GM23248 (cell line): ENCODE measurements at places on chromosomes 1 and 21. TPM values are rescaled to one million over a fixed set of nuclear protein-coding genes. Genes with fewer than 3 reads are reported as not detected.

DNA sequence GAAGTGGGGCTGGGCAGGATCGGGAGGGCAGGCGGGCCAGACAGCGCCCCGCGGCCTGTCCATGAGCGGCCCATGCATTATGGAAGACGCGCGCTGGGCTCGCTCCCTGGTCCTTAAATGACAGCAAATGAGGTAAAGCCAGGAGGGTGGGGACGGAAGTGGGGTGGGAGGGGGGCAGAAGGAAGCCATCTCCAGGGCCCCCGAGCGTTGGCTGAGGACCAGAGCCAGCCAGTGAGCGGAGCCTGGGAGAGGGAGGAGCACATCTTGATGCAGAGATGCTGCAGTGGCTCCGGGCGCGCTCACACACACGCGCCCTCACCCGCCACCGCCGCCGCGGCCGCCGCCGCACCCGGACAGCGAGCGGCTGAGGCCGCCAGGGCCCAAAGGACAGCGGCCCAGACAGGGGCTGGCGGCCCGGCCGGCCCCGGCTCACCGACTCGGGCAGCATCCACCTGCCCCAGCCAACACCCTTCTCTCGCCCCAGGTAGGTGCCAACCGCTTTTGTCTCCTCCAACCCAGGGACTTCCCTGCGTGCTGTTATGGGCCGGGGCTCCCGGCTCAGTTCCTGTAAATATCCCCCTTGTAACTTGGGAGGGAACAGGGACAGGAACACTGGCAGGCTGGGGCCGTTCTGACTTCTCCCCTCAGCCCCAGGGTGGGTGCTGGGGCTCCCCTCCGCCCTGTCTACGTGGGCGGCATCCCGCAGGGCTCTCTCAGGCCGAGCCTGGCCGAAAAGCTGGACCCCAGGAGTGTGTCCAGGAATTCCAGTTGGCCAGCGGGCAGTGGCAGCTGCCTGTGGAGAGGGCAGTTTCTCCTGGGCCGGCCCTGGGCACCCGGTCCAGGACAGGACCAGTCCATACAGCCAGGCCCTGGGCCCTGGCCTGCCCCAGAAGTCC is at the start of gene CNTN2:
TSS of gene CNTN2 (plus strand) at position 302 of the 896 bp plus-strand sequence. CDS start 9,974 bp downstream, outside the sequence.
- peak; percentile 25 for DNase-seq

- DNase-seq = peak; percentile 79
Measured at GRCh38 chr1:87867626-87868025, 538.9 kb downstream of the LMO4 start.

Gene SLAMF9
- not detected in 2 replicates for total RNA-seq

DNA sequence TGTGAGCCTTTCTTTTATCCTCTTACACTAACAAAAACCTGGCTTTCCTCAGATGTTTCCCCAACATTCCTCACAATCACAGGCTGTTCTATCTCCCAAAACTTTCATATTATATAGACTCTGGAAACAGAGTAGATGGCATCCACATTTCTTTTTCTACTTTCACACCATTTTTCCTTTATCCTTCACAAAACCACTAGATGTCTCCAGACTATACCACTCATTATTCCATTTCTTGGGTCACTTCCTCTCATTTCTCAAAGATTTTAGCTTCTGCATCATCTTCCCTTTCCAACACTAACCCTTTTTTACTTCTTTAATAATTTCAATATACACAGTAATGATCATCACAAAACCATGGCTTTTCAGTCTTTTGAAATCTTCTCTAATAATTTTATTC is 286.0 kb upstream of the DEPDC1 start:
- no peak for DNase-seq

- DNase-seq = peak; percentile 21
Measured at GRCh38 chr1:90723590-90724108, 6.5 kb upstream of the BARHL2 start.

GRCh38 chr21:36854391-36854790 is 112.1 kb downstream of the HLCS start:
- peak; percentile 36 for DNase-seq
